ENCODE measurements at places on chromosomes 11 and 22.

GRCh38 chr22:17641269-17641668 lies 2.7 kb downstream of the BCL2L13 start:
- DNase-seq, result no peak

GRCh38 chr11:122933416-122933815 lies 48.2 kb downstream of the BSX start:
- no peak for DNase-seq

DNA sequence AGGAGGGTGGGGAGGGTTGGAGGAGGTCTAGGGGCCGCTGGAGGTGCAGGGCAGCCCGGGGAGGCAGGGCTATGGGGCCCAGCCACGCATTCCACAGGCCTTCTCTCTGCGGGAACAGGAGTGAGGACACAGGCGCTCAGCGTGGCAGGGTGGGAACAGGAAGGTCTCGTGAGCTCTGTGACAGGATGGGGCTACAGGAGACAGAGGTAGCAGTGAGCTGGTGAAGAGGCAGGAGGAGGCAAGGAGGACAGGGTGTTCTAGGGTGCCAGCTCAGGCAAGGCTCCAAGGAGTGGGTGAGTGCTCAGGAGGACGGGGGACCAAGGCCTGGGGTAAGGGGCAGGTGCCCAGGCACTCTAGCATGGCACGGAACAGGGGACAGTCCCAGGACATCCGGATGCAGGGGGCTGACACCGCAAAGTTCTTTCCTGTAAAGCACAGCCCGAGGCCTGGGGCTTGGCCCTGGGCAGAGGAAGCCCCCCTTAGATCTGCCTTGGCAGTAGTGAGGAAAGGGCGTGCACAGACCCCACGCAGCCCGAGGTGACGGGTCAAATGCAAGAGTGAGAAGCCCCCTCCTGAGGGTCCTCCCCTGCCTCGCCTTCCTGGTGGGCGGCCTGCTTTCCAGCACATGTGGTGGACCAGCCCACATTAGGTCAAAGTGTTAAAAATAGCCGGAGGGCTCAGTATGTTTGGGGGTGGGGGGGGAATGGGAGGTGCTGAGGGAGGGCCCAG lies 4.7 kb upstream of the NEAT1 start:
- no peak for DNase-seq

DNA sequence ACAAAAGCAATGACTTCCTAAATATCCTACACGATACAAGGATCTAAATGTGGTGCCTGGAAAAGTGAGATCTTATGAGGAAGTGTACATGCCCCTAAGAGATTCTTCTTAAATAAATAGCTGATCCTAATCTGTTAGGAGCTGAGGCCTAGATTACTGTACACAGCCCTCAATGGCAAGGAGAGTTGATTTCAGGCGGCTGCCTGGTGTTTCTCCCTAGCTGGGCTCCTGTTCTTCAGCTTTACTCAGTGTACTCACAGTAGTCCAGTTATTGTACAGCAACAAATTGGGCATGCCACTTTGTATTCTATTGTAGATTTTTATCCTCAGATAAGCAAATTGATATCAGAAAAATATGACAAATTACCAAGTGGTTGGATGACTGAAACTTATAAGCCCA lies 358.2 kb upstream of the PDGFD start:
- DNase-seq, result no peak

GRCh38 chr22:26502688-26503561 lies 9.3 kb downstream of the TFIP11 start:
- DNase-seq, result peak; percentile 80

DNA sequence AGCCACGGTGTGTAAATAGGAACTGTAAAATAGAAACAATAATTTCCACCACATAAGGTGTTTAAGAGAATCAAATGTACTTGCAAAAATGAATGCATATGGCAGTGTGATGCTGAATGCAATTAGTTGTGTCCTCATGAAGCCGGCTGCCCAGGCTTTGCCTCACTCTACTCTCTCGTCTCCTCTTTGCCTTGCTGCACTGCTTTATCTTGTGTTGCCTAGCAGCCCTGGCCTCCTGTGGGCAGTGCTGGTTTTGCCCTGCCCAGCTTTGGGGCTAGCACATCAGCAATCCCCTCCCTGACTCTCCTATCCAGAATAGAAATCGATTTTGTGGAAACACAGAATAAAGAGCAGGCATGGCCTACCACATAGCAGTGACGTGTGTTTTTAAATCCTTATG lies 30.0 kb downstream of the LRRC32 start:
- DNase-seq, result peak; percentile 54

- no peak for DNase-seq
Observed at GRCh38 chr11:111909378-111909777, 2.2 kb downstream of the CRYAB start.

DNA sequence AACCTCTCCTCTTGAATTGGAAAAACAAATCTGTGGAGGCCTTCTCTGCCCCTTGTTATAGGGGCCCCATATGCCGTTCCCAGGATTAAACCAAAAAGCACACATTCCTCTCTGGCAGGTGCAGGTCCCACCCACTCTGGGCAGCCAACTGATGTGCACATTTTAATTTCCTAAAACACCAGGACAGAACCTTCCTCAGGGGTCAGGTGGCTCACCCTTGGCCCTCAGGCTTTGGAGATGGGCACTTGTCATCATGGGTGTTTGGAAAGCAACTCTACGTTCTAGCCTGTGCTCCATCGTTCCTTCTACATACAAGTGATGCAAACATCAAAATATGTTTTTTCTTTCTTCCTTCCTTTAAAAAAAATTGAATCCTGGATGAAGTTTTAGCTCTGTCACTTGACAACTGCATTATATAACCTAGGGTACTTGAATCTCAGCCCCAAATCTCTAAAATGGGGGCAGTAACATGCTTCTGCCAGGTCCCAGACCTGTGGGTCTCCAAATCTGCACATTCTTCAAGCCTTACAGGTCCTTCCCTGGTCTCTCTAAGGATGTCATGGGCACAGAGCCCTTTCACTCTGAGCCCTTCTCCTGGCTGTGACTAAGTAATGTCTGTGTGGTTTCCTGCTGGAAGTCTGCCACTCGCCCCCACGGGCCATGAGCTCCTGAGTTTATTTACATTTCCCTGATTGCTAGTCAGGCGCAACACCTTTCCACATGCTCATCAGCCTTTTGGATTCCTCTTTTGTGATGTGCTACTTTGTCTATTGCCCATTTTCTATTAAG lies 43.8 kb downstream of the KCNQ1OT1 start:
- DNase-seq, result no peak

DNA sequence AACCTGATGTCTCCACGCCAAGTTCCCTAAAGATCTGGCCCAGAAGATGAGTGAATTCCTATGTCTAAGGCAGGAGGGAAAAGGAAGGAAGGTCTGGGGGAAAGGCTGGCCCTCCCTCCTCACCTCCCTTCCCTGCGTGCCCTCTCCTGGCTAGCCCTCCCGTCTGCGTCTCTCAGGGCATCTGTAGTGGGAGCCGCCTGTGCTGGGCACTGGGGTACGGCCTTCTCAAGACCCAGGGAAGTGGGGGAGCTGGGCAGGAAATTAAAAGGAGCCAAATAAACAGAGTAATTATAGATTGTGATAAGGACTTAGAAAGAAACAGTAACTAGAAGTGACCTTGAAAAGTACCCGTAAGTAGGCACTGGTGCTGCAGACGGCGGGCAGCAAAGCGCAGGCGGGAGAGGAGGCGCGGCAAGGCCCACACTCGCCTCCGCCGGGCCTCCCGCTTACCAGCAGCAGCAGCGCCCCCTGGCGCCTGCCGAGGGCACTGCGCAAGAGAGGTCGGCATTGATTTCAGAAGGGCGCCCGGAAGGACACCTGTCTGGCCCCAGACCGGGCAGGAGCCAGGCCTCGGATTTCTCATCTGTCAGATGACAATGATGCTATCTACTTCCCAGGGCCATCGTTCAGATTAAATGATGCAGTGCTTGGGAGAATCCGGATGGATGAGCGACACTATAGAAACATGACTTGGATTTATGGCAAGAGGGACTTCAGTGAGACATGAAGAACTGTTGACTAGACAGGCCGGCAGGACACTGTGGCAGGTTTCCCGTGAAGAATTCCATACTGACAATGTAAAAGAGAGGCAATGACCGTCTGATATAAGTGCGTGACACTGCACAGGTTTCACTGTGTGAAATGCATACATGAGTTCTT lies 7.3 kb downstream of the KCNJ1 start:
- DNase-seq, result peak; percentile 78

DNA sequence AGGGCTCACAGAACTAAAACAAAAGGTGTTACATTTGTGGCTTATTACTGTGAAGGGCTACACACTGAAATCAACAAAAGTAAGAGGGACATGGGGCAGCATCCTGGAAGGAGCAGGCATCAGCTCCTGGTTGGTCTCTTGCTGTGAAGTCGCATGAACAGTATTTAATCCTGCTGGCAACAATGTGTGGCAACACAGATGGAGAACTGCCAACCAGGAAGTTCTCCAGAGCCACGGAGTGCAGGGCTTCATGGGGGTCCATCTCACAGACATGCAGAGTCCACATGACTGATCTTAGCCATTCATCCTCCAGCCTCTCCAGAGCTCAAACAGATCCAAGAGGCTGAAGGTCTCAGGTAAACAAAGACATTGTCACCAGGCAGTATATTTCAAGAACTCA lies 32.8 kb upstream of the FGF3 start:
- DNase-seq, result no peak

DNA sequence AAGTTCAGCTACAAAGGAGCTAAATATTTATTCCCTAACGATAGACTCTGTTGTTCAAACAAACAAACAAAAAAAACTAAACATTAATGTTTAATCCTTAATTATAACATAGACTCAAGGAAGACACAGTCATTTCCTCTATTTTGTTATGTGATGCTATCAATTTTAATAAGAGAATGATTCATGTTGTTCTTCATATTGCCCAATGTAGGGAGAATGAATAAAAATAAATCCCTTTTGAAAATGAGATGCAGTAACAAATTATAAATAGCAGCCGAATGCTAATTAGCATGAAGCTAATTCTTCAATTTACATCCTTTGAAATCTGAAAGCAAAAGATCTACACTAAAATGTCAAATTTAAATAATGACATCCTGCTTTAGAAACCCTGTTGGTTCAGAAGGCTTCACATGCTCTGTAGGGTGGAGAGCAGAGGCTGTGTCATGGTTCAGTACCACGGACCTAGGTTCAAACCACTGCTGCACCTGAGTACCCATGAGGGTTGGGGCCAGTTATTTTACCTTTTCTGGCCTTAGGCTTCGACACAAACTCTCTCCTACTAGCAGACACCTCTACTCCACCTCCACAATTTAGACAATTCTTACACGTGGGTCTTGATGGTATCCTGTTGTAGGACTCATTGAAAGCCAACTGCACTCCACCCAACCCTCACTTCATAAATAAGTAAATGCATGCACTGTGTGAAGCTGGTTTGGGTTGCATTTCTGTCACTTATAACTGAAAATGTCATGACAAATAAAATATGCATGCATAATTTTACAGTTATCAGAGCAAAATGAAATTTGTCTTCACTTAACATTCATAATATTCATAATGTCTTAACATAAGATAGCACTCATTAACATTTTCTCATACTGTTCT lies 89.0 kb downstream of the RRAS2 start:
- no peak for DNase-seq

- no peak for DNase-seq
Observed at GRCh38 chr22:33247758-33248157, 189.6 kb upstream of the SYN3 start.

- DNase-seq, result peak; percentile 63
Observed at GRCh38 chr22:34696557-34696956, 369.4 kb upstream of the ISX start.

GRCh38 chr22:28903729-28904128 lies 20.4 kb downstream of the ZNRF3 start:
- no peak for DNase-seq

- no peak for DNase-seq
Observed at GRCh38 chr11:45026835-45027234, 76.2 kb upstream of the TP53I11 start.

DNA sequence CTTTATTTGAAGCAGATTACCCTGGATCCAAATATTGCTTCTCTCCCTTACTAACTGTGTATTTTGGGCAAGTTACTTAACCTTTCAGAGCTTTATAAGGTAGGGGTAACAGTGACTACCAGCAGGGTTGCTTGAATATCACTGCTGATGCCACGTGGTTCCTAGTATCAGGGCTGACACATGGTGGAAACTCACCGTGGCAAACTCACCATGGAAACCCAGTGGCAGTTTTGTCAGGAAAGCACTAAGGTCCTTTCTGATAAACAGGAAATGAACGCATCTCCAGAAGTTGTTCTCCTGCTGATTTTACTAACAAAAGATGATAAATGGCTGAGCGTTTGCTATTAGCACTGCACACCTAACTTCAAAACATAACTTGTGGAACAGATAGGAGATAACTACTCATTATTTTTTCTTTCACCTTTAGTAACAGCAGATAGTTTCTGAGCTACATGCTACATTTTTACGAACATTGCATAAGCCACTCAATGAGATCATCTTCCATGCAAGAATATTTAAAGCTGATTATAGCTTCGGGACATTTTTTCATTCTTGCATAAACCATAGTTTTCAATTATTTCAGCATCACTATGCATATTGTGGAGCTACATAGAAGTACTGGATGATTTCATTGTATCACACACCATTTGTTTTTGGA lies 59.7 kb upstream of the RAG2 start:
- DNase-seq, result peak; percentile 11

- no peak for DNase-seq
Observed at GRCh38 chr11:115581871-115582639, 77.8 kb upstream of the CADM1 start.

DNA sequence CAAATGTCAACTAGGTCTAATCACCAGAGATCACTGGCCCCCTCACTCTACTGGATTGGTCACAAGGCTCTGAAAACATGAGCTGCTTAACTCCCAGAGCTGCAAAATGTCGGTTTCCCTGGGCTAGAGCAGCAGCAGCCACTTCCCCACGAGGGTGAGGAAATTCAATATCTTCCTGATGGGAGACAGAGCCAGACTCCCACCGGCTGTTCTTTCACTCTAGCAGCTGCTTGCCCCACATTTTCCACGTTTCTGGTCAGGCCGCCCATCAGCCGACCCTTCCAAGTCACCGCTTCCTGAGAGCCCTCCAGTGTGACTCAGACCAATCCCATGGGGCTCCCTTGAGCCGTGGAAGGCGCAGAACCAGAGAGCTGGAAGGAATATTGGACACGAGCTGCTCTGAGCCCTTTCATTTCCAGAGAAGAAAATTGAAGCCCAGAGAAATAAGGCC lies 227.0 kb downstream of the ADAMTS15 start:
- no peak for DNase-seq

DNA sequence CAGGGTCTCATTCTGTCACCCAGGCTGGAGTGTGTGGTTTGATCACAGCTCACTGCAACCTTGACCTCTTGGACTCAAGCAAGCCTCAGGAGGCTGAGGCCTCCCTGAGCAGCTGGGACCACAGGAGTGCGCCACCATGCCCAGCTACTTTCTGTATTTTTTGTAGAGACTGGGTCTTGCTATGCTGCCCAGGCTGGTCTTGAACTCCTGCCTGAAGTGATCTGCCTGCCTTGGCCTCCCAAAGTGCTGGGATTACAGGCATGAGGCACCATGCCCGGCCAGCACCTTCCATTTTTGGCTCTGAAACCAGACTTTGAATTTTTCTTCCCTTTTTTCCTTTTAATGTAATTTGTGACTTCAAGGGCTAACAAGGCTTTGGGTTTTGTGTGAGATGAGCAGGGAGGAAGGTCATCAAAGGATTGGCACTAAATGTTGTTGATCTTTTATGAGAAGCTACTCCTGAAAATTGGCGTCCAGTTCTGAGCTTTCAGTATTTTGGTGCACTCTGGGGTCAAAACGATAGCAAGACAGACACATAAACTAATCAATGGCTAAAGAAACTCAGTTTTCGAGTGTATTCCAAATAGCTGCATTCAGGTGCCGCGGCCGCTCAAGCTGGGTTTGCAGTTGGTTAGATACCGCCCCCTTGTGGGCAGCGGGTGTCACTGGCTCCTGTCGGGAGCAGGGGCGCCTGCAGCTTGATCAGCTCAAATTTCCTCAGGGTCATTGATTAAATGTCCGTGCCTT lies 51.9 kb upstream of the CLMP start:
- peak; percentile 86 for DNase-seq

- no peak for DNase-seq
Observed at GRCh38 chr22:29459773-29460172, 20.2 kb upstream of the NEFH start.

Measured in OCI-M1 (cell line).